Activated CD4-positive, alpha-beta T cell treated with anti-CD3 and anti-CD28 coated beads, Interleukin-2, Interleukin-6, amounts not matched to agents 100 ng/mL and 50 ng/mL, durations not matched to agents 16 hours and 8 hours (primary cell): ENCODE measurements at places on chromosomes 2 and 18.

DNA sequence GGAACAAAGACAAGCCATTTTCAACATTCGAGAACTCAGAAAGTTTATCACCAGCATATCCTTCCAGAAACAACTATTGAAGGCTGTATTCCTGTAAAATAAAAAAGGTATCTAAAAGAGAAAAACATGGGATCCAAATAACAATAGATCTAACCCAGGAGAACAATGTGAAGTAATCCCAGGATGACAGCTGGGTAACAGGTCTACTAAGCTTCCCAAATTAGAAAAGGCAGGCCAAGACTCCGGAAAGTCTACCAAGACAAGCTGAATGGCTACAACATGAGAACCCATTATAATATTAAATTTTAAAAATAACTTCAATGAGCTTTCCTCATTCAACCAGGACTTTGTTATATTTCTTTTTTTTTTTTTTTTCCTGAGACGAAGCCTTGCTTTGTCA lies 6.5 kb downstream of the PIAS2 start:
- DNase-seq = no peak

- no peak for DNase-seq
Measured at GRCh38 chr2:146135245-146135644, 1615.3 kb upstream of the ZEB2 start.

GRCh38 chr2:9809064-9809356 lies 34.3 kb upstream of the TAF1B start:
- DNase-seq = no peak

GRCh38 chr18:21747764-21748693 lies 7.4 kb downstream of the MIB1 start:
- DNase-seq = no peak

GRCh38 chr18:73737990-73738389 lies 409.6 kb downstream of the FBXO15 start:
- no peak for DNase-seq

DNA sequence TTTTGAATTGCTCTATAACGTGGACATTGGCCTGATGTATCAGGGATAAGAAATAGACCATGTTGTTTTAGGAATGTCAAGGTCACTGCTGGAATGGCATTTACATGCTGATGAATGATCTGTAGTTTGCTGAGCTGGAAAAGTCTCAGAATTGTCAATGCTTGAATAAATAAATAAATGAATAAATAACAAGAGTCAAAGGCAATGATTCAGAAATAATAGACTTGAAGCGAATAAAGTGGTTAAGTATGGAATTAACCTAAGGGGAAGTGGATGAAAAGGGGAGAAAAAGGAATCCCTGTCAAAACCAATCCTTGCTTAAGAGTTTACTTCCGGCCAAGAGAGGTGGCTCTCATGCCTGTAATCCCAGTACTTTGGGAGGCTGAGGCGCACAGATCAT lies 1620.0 kb downstream of the SUCLG1 start:
- no peak for DNase-seq

GRCh38 chr2:95061119-95061512 lies 35.6 kb downstream of the MAL start:
- no peak for DNase-seq

GRCh38 chr2:178256382-178257042 lies 62.2 kb downstream of the OSBPL6 start:
- DNase-seq = no peak

DNA sequence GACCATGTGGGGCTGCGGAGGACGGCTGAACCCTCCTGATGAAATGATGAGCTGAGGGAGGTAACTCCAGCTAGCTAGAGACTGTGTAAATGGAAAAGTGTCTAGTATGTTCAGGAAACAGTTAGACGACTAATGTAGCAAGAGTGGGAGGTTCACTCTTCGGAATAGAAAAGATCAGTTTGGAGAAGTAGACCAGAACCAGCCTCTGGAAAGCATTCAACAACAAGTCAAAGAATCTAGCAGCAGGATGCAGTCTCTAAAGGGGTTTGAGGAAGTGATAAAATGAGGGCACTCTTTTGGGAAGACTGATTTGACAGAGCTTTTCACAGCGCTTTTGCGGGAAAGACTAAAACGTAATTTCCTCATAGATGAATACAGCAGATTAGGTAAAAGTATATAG lies 79.6 kb downstream of the GAREM1 start:
- DNase-seq = no peak
